ENCODE measurements at places on chromosomes 1 and 21.

GRCh38 chr1:34188418-34188817 is 11.7 kb downstream of the C1orf94 start:
- DNase-seq, result no peak

- no peak for DNase-seq
These were observed 34.8 kb downstream of the CLCA1 start for GRCh38 chr1:86503406-86504136.

- no peak for DNase-seq
These were observed 113.1 kb downstream of the PIK3R3 start for GRCh38 chr1:46019348-46019747.

DNA sequence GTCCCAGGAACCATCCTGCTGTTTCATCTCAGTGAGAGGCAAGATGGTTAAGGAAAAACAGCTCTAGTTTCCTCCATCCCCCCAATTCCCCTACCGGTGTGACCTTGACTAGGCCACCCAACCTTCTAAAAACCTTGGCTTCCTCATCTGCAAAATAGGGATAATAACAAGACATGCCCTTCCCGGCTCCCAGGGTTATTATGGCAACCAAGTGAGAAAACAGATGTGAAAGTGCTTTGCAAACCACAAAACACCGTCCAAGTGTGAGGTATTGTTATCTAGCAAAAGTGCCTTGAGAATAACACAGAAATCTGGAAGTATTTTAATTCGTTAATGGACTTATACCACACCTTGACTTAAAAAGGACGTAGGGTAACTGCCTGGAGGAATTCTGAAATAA is 62.7 kb downstream of the ITPKB start:
- DNase-seq, result no peak

DNA sequence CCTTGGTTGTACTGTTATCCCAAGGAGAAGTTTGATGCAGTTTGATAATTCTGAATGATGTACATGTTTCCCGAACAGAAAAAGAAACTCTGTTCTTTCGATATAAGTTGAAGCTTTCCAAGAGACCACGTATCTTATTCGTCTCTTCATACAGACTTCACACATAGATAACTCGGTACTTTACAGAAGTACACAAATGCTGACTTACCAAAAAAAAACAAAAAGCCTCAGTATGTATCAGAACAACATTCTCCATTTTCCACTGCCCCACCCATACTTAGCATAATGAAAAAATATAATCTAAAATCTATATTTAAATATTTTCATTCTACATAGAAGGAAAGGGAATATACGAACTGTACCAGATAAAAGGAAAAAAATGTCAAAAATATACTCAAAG is 2.2 kb downstream of the FOXJ3 start:
- no peak for DNase-seq

DNA sequence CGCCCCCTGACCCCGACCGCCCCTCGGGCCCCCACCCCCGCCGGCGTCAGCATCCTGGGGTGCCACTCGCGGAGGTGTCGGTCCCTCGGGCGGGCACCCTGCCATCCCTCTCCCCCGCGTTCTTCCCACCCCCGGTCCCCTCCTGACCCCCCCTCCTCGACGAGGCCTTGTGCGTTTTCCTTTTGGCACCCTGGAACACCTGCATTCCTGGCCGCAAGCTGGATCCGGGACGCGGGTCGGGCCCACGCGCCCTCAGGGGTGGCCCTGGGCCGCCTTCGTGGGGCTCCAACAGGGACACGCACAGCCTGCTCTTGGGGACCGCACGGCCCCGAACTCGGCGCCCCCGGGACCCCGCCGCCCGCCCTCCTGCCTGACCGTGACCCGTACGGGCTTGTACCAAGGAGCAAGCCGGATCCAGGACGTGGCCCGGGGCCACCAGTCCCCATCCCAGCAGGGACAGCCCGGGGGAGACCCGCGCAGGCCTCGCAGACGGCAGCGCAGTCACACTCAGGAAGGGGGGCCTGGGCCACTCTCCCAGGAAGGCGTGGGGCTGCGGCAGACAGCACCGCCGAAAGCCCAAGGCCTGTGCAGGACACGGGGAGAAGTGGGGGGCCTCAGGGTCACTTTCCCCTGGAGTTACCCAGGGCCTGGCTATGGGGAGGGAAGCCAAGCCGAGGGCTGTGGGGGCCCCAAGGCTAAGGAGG is 579 bp upstream of the SLC19A1 start:
- DNase-seq, result no peak

DNA sequence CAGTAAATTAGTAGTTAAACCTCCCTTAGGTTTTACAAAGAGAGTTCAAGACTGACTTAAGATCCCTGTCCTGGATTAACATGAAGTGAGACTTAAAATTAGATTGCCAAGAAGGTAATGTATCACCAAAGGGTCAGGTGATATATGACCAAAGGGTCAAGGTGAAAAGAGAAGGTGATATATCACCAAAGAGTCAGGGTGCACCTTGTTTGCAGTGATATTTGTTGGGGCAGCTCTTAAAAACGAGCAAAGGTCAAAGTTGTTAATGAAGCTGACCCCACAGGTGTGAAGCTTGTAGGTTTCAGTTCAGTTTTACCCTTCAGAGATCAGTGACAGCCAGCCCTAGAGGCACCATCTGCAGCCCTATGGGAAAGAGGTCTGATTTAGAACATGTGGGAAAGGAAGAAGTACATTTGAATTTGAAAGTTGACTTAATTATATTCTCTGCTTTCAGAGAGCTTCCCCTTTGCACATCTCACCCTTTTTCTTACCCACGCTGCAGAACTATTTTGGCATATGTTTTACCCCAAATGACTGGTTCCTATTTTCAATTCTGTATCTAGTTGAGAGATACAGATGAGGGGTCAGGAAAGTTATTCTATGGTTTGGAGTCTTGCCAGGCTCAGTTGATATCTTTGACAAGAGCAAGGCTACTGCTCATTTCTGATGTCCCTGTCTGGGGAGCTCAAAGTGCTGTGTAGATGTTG is 170.8 kb downstream of the S1PR1 start:
- no peak for DNase-seq

- no peak for DNase-seq
These were observed 26.9 kb downstream of the SORT1 start for GRCh38 chr1:109370712-109371340.

- peak; percentile 44 for DNase-seq
These were observed 898 bp upstream of the TMEM200B start for GRCh38 chr1:29124366-29125236.

- DNase-seq, result no peak
These were observed 5.8 kb upstream of the PTPN7 start for GRCh38 chr1:202165942-202166843.

DNA sequence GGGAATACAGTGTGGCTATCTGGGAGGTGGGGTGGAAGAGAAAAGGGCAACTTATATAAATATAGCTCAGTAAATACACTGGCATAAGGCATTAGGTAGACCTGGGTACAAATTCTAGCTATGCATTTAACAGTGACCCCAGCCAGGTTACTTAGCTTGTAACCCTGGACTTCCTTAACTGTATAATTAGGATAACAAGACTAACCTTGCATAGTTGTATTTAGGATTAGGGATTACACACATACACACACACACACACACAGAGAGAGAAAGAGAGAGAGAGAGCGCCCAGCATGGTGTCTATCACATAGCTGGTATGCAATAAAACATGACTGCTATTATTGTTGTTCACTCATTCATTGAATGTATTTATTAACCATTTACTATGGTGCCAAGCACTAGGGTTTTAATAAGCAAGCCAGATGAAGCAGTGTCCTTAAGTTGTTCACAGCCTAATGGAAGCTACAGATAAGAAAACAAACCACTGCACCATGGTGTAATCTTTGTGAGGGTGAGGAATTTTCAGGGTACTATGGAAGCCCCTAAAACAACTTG is 251.4 kb downstream of the ZNF648 start:
- no peak for DNase-seq

GRCh38 chr1:184806296-184806721 is 51.7 kb upstream of the EDEM3 start:
- DNase-seq, result no peak

DNA sequence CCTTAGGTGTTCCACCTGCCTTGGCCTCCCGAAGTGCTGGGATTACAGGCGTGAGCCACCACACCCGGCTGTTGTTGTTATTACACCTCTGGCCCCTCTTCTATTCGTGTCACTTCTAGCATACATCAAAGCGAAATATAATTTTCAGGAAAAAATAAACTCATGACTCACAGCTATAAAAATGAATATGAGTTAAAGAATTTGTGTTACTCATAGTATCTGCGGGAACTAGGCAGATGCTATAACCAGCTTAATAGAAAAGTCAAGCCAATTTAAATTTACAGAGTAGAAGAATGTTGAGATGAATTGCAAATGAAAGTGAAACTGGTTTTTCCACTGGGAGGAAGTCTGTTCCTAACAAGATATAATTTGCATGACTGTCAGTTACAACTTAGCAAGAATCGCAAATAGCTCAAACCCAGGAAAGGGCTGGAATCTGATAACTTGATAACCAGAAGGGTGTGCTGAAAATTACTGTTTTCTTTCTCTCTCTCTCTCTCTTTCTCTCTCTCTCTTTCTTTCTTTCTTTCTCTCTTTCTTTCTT is 11.2 kb downstream of the OR2W3 start:
- DNase-seq, result no peak

DNA sequence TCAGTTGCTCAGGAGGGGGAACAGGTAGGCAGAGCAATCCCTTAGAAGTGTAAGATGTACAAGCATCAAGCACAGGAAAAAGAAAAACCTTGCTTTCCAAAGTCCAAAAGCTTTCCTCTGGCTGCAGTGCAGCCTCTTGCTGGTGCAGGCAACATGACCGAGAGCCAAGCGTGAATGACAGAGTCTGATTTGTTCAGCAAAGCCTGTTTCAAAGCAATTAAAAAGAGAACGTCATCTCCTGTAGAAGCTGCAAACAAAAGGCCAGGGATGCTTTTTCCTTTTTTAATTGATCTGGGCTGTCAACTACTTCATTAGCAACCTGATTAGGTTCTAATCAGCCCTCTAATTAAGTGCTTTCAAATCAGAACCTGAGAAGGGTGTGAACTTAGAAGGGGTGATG is 38.2 kb upstream of the PLA2G2C start:
- DNase-seq, result no peak

DNA sequence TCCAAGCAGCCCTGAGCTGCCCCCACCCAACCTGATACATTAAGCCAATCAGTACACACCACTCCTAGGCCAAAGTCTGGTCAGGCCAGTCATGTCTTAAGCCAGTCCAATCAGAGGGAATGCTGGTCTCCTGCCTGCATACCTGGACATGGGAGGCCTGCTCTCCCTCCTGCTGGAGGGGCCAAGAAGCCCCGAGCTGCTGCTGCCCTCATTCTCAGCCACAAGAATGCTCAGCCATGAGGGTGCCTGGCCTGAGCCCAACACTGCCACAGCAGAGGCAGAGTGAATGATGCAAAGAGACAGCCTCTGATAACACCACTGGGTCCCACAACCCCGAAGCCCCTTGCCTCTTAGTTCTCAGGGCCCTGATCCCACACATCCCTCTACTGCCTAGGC is 23.0 kb downstream of the CHD5 start:
- no peak for DNase-seq

GRCh38 chr1:166692346-166692745 is 146.9 kb upstream of the POGK start:
- DNase-seq, result no peak

GRCh38 chr1:33390542-33390941 is 40.4 kb downstream of the PHC2 start:
- no peak for DNase-seq

GRCh38 chr1:154999571-155000410 is 2.8 kb upstream of the ZBTB7B start:
- DNase-seq, result no peak

DNA sequence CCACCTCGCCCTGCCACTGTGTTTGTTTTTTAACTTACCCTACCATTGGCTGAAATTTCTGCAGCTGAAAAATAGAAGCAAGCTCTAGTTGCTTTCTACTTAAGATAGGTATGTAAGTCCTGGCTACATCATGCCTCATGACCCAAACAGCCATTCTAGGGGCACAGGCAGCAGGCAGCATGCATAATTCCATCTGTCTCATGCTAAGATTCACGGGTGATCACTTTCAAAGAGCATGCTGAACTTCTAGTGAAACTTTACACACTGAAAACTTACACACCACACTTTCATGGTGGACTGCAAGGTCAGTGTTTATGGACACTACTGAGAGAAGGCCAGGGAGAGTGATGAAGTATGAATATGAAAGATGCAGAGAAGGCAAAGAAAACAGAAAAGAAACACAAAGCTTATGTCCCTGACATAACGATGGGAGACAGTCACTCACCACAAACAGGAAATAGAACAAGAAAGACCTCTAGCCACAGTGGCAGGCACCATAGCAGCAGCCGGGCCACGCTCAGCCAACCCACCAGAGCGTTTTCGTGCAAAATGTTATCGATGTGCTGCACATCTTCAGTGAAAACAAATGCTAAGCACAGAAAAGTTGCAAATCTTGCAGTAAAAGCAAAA is 102.3 kb upstream of the TIAM1 start:
- DNase-seq, result peak; percentile 26

DNA sequence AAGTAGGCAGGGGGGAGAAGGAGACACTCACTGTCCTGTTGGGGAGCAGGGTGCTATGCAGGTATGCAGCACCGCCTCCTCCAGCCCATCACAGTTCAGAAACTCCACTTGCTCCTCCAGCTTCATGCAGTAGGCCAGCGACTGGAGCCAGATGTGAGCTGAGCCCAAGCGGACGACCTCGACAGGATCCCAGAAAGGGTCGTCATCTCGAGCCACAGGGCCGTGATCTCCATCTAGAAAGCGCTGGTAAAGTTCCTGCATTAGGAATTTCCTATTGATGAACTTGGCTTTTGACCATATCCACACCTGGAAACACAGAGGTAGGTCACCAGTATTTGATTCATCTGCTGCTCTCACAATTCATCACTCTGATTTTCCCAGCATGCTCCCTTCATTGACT is 56.1 kb downstream of the SCCPDH start:
- no peak for DNase-seq

DNA sequence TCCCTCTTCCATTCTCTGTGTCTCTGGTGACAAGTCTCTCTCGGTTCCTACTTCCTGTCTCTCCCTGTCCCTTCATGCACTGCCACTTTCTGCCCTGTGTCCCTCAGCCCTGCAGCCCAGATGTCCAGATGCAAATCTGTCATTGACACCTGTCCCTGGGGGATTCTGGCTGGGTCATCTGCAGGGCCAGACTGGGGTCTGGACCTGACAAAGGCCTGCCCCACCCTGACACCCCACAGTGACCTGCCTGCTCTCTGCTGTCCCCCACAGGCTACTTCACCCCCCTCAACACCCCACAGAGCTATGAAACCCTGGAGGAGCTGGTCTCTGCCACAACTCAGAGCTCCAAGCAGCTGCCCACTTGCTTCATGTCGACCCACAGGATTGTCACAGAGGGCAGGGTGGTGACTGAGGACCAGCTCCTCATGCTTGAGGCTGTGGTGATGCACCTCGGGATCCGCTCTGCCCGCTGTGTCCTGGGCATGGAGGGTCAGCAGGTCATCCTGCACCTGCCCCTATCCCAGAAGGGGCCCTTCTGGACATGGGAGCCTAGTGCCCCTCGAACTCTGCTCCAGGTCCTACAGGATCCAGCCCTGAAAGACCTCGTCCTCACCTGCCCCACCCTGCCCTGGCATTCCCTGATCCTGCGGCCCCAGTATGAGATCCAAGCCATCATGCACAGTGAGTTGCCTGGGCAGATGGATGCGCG is 7.2 kb downstream of the THEMIS2 start:
- DNase-seq, result no peak

All from activated CD4-positive, alpha-beta T cell treated with anti-CD3 and anti-CD28 coated beads, Interleukin-2, amount 50 U/mL, for 1 hour (primary cell).